ENCODE measurements at places on chromosomes 7 and 10.
A peak's percentile ranks its signal among the peaks of the same experiment; 100 is the strongest.

- DNase-seq = no peak
Observed at GRCh38 chr10:79249186-79250121, 97.8 kb upstream of the PPIF start.

DNA sequence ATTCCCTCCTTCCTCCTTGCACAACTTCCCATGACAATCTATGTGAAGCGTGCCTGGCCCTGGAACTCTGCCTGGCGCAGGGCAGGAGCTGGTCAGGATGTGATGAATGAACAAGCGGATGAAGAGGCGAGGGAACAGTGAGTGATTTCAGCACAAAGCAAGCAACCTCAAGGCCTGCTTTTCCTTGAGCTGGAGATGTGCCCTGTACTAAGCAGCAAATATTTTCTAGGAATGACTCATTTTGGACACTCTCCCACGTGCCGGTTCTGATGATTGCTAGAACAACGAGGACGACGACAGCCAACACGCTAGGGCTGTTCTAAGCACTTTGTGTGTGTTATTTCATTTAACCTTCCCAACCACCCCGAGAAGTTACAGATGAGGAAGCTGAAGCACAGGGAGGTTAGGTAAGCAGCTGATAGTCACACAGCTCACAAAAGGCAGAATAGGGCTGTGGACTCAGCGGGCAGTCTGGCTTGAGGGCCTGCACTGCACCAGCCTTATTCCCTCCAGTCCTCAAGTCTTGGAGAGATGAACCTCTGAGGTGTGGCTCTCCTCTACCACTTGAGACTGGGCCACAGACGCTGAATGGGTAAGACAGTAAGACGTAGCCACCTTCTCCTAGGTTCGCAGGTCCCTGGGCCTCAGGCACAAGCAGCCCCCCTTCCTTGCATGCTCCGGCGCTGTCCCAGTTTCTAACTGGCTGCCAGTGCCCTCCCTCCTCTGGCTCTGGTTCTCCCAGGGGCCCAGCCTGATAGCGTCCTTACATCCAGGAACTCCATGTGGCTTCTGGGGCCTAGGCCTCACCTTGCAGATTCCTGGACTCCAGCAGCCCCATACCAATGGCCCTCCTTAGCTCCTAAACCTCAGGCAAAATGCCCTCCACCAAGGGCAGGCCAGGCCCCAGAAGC lies 59.0 kb downstream of the YKT6 start:
- DNase-seq = no peak

DNA sequence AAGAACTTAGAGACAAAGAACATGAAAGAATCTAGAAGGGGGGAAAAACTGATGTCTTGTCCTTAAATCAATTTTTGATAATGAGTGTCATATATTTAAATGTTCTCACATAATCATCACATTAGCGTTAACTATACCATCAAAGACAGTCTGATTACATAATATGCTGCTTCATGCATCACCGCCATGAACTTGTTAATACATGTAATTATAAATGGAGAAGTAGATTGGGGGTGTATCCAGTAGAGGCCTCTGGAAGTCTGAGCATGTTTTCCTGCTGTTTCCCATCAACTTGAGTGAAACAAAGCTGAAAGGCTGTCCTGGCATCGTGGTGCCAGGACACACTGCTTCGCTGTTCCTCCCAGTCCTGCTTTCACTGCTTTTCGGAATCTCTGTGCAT lies 48.2 kb downstream of the PRLHR start:
- DNase-seq = no peak

GRCh38 chr7:132782777-132783640 lies 206.7 kb upstream of the PLXNA4 start:
- DNase-seq = no peak

- DNase-seq = peak; percentile 64
Observed at GRCh38 chr10:118732245-118733165, 22.3 kb downstream of the CACUL1 start.

DNA sequence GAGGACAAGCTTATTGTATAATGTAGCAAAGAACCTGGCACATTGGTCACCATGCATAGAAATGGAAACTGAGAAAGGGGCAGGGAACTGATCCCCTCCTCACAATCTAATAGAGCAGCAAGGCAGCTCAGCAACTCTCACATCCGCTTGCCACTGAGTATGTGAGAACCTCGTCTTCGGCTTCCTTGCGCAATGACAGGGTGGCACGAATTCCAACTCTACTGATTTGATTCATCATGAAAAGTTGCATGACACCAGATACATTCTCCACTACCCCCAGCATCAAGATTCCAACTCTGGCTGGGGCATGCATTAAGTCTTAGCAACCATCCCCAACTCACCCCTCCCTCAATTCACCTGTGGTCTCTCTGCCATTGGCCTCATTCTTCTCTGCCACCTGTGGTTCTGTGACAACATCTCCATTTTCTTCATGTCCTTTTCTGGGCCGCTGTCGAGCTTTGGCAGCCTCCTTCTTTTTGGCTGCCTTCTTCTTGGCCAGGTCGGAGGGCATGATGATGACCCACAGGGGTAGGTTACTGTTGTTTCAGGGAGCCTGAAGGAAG lies 976 bp downstream of the ABCF2 start:
- DNase-seq = no peak

DNA sequence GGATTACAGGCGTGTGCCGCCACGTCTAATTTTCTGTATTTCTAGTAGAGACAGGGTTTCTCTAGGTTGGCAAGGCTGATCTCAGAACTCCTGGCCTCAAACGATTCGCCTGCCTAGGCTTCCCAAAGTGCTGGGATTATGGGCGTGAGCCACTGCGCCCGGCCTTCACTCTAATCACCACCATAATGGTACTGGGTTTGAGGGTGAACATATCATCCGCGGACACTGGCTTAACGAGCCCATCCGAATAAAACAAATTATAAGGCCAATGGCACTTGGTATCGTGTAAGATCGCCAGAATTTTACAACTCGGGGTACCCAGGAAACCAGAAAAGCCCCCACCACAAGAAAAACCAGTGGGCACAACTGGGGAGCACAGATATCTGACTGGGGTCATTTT lies 580 bp downstream of the FAM200A start:
- DNase-seq = no peak

- DNase-seq = no peak
Observed at GRCh38 chr10:26780793-26781601, 79.8 kb downstream of the ABI1 start.

DNA sequence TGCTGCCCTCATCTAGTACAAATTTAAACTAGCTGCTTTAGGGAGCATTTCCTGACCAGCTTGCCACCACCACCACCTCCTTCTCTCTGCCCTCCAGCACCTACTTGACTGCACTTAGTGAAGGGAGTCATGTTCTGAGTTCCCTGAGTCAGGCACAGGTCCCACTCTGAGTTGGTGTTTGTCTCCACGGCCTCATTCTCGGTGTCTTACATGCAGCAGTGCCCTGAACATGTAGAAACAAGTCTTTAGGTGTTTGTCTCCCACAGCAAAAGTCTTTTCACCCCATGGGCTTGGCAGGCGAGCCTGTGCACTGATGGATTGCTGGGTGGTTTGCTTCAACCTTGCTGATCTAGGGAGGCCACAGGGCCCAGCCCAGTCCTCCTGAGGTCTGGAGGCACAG lies 16.9 kb downstream of the TSPAN14 start:
- DNase-seq = no peak

DNA sequence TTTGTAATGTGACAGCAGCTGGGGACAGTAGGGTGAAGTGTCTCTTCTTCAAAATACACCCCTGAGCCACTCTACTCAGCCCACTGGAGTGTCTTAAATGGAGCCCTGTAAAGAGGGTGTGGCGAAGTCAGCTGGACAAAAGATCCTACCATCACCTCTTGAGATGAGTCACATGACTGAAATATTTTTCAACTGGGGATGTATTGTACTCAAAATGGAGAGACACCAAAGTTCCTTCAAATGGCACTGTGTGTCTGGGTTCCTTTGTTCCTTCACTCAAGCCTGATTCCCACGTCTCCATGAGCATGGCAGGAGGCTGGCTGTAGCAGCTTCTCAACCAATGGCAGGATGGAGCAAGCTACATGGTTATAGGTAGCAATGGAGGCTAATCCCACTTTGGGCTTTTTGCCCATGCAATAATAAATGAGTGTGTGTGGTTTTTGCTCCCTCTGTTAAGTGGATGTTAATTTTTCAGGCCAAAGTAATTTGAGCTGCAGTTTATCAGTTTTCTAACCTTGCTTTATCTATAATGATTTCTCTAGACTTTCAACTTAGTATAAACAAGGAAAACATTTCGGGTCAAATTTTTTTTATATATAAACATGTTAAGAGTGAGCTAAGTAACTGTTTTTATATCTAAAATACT lies 68.2 kb downstream of the CLEC2L start:
- peak; percentile 11 for DNase-seq

DNA sequence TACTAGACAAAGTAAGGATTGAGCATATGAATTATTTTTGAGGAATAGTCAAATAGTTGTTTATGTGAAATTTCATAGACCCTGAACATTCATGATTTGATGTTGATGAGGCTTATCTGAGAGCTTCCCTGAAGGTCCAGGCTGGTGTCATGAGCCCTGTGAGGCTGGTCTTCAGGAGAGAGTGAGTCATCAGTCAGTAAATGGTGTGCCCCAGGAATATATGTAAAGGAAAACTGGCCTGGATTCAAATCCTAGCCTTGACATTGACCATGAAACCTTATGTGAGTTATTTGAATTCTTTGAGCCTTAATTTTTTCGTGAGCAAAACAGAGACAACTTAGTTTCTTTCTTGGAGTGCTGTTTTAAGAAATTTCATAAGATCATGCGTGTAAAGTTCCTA lies 6.2 kb downstream of the TMEM236 start:
- no peak for DNase-seq

- DNase-seq = no peak
Observed at GRCh38 chr7:134690614-134691504, 44.2 kb downstream of the BPGM start.

DNA sequence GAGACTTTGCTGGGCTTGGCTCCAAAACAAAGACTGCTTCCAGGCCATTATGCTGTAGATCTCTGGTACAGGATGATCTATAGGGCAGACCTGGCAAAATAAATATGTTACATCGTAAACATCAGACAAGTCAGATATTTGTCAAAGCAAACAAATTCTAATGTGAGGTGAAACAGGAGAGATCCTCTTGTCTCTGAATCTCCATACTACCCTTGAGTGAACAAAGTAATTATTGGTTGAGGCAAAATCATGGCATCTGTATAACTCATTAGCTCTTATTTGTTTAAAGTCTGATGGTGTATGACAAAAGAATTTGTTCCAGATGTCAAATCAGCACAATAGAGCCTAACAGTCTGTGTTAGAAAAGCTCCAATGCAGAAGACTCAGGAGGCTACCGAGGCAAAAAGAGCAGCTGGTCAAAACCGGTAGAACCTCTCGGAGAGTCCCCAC lies 1291.5 kb downstream of the TYW1 start:
- no peak for DNase-seq

- DNase-seq = no peak
Observed at GRCh38 chr10:60358282-60358681, 31.4 kb downstream of the ANK3 start.

DNA sequence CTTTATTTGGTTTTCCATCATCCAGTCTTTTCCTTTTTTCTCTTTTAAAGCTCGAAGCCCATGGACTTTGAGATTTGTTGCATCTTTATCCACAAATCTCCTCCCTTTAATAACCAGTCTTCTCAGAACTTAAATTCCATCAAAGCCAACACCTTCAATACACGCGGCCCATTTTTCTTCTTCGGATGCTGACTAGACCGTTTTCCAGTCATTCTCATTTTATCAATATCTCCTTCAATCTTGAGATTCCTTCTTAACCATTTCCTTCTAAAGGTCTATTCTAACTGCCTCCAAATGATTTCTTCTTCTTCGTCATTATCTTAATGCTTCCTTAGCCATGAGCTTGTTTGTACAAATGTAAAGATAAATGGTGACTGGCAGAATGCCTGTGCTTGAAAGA lies 173.5 kb downstream of the BAMBI start:
- no peak for DNase-seq

DNA sequence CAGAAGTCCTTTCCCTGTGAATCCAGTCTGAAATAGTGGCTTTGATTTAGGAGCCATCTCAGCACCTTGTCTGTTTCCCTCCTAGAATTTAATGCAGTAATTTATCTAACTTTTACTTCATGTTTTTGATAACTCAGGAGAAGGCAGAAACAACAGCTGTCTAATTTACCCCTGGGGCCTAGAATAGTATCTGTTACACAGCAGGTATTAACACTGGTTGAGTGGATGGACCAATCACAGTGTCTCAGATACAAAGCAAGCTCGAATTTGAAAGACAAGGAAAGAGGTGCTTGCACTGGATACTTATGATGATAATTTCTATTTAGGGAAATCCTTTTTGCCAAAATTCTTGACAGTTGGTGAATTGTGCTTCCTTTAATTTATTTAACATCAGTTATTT lies 23.4 kb downstream of the CHRM2 start:
- no peak for DNase-seq

DNA sequence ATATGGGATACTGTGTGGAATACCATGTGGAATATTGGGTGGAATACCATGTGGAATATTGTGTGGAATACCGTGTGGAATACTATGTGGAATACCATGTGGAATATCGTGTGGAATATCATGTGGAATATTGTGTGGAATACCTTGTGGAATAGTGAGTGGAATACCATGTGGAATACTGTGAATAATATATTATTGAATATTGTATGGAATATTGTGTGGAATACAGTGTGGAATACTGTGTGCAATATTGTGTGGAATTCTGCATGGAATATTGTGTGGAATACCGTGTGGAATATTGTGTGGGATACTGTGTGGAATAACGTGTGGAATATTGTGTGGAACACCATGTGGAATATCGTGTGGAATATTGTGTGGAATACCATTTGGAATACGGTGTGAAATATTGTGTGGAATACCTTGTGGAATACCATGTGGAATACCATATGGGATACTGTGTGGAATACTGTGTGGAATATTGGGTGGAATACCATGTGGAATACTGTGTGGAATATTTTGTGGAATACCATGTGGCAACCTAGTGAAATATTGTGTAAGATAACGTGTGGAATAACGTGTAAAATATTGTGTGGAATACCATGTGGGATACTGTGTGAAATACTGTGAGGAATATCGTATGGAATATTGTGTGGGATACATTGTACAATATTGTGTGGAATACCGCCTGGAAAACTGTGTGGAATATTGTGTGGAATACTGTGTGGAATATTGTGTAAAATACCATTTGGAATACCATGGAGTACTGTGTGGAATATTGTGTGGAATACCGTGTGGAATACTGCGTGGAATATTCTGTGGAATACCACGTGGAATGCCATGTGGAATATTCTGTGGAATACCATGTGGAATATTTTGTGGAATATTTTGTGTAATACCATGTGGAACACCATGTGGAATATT lies 133.9 kb upstream of the CHST15 start:
- no peak for DNase-seq

GRCh38 chr7:157937406-157937805 lies 600.6 kb downstream of the DNAJB6 start:
- DNase-seq = peak; percentile 15
